Ureter (tissue), 1 donor: ENCODE measurements at places on chromosomes 7 and 10. TPM values are rescaled to one million over a fixed set of nuclear protein-coding genes. Genes with fewer than 3 reads are reported as not detected.
A peak's percentile ranks its signal among the peaks of the same experiment; 100 is the strongest.

OR6B1 gene
- not detected for total RNA-seq

RGS10 gene
- 24.1 TPM for total RNA-seq

CH25H gene
- 3.6 TPM for total RNA-seq

TDRD1 gene
- 0.23 TPM for total RNA-seq

ABCC2 gene
- 1.5 TPM for total RNA-seq

FAM25A gene
- not detected for total RNA-seq

AKR1D1 gene
- not detected for total RNA-seq

TEX47 gene
- total RNA-seq: not detected

DNA sequence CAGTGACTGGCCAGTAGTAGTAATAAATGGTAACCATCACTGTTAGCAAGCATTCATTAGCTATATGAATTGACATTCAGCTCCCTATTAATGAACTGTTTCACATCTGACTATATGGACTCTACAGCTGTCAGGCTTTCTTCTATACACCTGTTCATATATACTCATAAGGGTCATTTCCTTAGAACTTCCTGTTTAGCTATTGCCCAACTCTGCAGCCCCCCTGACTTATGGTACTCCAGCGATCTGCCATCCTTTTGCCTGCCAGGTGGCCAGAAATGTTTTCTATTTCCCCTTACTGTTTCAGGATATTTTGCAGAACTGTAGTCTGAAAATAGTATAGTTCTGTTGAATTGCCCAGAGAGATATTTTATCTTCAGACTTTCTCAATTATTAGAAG lies 56.6 kb downstream of the TASOR2 start:
- DNase-seq: no peak

- DNase-seq: no peak
These were observed 38.4 kb downstream of the ADRB1 start for GRCh38 chr10:114081911-114082583.

- DNase-seq: no peak
These were observed 87.3 kb upstream of the NAMPT start for GRCh38 chr7:106372126-106372525.

DNA sequence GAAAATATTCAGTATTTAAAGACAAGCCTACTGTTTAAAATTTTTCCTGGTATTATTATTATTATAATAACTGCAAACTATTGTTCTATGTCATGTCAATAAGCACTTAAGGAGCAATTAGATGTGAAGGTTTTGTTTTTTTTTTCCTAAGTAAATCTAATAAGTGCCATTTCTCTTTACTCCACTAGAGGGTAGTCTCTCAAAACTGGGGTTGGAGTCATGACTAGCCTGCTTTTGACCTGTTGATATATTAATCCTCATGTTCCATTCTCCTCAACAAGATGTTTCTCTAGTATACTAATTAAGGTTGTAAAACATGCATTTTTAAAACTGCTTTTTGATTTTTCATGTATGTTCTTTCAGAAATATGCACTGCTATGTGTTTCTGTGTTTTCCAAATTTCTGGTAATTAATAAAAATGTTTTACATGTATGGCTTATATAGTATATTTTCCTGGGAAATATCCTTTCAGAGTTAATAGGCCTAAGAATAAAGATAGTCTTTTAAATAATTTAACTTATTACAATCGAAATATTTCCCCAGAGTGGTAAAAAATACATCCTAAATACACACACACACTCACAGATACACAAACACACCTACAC lies 1.0 kb upstream of the LRRN3 start:
- DNase-seq: no peak

DNA sequence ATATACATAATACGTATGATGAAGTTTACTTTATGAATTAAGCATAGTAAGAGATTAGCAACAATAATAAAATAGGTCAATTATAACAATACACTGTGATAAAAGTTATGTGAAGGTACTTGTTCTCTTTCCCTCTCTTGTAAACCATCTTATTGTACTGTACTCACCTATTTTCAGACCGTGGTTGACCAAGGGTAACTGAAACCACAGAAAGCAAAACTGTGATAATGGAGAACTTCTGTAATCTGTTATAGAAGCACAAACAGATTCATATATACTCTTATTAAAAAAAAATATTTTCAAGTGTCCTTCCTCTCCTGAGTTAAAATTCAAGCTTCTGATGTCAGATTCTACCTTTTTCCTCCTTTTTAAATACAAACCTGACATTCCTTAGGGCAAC lies 1247.8 kb upstream of the SORCS1 start:
- no peak for DNase-seq

DNA sequence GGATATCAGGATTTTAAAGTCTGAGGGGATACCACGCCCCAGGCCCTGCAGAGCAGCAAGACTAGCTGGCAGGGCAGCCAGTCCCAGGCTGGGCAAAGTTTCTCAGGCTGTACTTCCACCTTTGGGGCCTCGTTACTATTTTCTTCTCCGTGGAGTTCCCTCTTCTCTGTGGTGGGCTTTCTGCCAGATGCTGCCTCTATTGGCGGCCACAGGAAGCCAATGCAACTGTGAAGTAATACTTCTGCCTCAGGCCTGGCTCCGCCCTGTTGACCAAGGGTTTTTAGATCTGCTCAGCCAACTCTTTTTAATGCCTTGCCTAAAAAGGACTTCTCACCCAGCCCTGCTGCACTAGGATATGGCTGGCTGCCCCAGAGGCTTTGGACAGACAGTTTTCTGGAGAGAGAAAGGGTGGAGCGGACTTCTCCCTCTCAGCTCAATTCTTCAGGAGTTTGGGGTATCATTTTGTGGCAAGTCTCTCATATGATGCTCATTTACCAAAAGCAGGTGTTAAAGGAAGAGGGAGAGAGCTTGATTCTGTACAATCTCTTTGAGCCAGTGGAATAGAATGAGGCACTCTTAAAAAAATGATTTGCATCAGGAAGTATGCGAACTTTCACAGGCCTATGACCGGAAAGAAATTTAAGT lies 67.4 kb downstream of the HHEX start:
- DNase-seq: peak; percentile 89

DNA sequence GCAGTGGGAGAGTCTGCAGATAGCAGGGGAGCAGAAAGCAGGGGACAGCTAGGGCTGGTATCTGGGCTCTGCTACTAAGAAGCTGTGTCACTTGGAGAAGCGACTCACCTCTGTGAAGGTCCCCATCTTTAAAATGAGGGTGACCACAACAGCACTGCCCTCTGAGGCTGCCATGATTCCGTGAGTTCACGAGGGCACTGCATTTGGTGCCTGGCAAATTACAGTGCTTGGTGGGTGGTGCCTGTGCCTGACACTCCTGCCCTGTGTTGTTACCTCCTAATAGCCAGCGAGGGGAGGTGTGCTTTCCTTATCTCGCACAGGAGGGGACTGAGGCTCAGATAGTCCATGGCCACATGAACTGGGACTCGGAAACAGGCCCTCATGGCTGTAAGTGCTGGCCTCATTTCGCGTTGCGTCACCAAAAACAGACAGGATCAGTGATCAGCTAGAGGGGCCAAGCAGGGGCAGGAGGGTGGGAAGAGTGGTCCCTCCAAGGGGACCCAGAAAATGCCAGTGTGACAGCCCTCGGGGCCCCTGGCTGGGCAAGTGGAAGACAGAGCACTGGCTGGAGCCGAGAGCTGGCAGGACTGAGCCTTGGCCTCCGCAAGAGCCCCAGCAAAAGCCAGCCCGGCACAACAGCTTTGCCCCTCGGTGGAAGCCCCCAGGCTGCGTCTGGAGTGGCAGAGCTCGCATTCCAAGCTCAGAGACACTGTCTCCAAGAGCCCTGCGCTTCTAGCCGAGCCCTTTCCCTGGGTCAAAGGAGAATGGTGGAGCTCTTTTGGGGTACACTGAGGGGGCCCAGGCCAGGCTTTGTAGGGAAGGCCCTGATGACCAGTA lies 17.3 kb upstream of the BNIP3 start:
- no peak for DNase-seq

GRCh38 chr10:120612756-120613155 lies 155.7 kb downstream of the PLPP4 start:
- no peak for DNase-seq

DNA sequence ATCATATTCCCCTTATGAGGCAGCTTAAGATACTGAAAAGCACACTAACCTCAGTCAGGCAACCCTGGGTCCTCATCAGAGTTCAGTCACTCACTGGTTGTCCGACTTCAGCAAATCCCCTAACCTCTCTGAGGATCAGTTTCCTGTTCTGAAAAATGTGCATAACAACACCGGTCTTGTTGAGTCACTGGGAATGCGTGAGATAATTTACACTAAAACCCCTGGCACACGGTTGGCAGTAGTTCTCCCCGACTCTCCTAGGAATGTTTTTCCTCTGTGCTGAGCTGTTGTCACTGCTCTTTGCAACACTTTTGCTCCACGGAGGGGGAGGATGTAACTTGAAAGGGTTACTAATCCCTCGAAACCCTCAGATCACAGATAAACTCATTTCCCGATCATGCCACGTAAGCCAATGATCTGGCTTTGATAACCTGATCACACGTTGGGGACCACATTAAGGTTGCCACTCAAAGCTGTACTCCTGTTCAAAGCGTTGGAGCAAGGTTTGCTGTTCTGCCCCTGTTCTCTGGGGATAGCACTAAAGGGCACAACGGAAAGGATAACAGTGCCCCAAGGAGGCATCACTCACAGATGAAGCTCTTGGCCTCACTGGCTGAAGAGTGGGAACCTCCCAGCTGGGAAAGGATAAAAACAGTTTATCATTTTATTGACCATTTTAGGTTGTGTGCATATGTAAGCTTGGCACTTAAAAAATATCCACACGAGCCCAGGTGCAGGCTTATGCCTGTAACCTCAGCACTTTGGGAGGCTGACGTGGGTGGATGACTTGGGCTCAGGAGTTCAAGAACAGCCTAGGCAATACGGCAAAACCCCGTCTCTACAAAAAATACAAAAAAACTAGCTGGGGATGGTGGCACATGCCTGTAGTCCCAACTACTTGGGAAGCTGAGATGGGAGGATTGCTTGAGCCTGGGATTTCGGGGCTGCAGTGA lies 5.0 kb upstream of the RBM17 start:
- DNase-seq: no peak

GRCh38 chr10:42970451-42971250 lies 106.2 kb upstream of the RET start:
- peak; percentile 37 for DNase-seq

- DNase-seq: no peak
These were observed 33.4 kb downstream of the OGDH start for GRCh38 chr7:44639671-44640321.

- peak; percentile 39 for DNase-seq
These were observed 30.5 kb upstream of the ZNF273 start for GRCh38 chr7:64872351-64873154.

DNA sequence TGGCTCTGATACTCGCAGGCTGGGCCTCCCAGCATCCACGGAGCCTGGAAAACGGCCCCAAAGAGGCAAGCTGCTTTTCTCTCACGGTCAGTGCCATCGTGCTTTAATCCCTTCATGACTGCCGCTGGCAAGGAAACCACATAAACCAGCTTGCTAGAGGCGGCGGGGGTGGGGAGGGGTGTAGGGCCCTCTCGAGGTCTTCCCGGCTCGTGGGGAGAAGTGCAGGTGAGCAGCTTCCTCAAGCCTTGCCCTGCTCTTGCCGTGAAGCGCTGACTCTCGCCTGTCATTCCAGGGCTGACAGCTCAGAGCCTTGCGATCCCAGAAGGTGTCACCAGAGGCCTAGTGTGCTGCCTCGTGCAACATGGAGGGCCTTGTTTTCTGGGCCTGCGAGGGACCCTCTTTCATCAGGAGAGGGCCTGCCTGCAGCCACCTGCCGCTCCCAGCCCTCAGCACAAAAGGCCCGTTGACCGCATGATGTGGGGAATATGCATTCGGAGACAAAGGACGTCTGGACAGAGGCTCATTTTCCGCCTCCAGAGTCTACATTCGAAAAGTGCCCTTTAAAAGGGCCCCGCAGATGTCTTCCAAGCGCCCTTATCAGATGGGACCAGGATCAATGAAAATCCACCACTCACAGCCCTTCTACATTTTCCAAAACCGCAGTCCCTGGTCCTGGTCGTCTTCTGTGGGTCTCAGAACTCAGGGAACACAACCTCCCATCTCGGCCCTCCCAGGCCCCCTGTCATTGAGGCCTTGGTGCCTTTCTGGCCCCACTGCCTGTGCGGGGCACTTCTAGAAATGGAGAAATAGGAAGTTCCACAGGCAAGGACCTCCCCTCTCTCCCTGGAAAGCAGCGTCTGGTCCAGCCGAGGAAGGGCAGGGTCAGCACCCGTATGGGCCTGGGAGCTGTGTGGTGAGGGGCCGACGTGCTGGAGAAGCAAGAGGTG lies 58.7 kb downstream of the ZRANB1 start:
- DNase-seq: no peak

DNA sequence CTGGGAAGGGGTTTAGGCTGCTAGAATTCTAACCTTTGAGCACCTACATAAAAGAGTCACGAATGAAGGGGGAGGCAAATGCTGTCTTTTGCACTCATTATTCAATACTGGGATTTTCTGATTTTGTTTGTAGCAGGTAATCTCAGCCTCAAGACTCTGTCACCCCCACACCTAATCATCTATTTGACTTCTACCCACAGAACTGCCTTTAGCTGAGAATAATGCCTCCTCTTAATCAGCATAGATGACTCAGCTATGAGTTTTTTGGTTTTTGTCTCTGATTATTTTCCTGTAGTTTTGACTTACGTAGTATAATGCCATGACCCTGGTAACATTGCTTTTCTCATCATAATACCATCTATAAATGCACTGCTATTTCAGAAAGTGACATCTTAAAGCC lies 42.7 kb upstream of the CACNB2 start:
- DNase-seq: no peak

GRCh38 chr10:117390420-117390819 lies 15.2 kb upstream of the PDZD8 start:
- DNase-seq: no peak

DNA sequence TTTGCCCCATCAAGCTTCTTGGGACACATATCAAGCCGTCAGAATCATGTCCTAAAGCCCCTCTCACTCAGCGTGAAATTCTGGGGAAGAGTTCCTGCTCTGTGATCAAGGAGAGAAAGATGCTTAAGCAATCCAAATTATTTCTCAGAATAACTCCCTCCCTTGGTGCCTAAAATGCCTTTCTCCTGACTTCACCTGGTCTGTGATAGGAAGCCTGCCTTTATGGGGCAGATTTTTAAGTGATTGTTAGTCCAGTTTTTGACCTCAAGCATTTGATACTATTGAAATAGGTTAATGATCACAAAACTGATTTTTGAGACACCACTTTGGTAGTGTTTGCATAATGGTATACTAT lies 76.4 kb upstream of the MAGI2 start:
- DNase-seq: no peak

DNA sequence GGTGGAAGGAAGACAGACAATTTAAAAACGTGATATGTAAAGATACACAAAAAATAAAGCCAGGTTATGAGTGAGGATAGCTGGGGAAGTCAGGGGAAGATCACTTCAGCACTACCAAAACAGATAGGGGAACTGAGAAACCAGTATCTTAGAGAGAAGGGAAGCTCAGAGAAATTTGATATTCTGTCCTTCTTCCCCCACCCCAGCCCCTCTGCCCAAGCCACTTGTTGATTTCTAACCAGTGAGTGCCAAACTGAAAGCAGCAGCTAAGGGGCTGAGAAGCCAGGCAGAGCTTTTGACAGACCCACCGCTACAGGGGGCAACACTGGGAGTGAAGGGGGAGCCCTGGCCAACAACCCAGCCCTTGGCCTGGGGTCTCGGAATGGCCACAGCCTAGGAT lies 9.1 kb upstream of the SLC29A3 start:
- no peak for DNase-seq
